ENCODE measurements at places on chromosomes 4 and X.

DNA sequence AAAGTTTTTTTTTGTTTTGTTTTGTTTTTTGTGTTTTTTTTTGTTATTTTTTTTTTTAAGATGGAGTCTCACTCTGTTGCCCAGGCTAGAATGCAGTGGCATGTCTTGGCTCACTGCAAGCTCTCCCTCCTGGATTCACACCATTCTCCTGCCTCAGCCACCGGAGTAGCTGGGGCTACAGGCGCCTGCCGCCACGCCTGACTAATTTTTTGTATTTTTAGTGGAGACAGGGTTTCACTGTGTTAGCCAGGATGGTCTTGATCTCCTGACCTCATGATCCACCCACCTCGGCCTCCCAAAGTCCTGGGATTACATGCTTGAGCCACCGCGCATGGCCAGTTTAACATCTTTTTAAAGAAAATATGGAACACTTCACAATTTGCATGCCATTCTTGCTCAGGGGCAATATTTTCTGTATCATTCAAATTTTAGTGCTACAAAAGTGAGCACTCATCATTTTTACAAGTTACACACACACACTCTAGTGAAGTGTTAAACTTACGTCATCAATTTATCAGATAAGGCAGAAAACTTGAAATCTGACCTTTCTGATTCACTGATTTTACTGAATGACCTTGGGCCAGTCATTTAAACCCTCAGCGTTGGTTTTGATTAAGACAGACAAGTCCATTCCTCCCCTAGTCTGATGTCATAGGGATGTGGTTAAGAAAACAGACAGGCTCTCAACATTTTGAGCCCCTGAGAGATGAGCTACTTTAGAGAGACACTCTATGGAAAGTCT lies 61.2 kb downstream of the TRIM2 start:
- peak; percentile 44 for DNase-seq

- no peak for DNase-seq
Measured at GRCh38 chr4:14294611-14295010, 667.1 kb upstream of the BOD1L1 start.

DNA sequence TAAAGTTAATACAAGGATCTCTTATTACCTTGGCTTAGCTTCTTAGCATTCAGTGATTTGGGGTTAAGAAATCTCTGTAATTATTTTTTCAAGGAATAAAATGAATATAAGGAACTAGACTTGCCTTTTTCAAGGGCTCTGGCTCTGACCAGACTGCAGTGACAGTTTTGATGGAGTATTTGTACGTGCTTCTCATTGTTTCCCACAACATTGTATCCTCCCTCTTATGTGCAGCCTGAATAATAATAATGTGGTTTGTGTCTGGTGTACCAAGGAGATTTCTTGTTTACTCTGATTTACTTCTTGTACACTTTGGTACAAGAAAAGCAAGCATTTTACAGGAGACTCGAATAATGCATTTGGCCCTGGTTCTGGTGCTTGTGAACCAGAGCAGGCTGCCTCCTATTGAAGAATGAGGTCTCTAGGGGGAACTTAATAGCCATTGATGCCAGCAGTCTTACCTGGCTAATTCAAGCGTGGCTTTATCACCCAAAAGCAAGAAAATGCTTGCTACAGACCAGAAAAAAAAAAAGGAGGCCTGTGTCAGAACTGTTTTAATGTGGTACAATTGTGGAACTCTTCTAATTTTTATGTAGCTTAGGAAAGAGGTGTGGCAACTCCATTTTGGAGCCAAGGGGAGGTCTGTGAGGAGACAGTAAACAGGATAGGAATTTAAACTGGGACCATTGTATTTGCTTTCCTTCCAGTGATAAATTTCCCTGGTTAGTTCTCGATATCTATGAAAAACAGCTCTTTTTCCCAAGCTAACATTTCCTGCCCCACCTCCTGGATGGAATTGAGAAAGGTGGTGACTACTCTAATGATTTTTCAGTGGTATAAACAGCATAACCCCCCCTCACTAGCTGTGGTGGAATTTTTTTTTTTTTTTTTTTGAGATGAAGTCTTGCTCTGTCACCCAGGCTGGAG lies 5.6 kb downstream of the OTC start:
- DNase-seq, result peak; percentile 4

DNA sequence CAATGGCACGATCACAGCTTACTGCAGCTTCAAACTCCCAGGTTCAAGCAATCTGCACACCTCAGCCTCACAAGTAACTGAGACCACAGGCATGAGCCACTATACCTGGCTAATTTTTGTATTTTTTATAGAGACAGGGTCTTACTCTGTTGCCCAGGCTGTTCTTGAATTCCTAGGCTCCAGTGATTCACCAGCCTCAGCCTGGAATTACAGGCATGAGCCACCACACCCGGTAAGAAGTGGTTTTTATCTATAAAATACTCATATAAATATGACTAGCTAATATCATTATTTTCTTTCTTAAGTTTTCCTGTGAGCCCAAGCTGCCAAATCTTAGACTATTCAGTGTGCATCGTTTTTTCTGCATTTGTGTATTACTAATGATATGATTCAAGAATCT lies 4.4 kb downstream of the SCFD2 start:
- no peak for DNase-seq

DNA sequence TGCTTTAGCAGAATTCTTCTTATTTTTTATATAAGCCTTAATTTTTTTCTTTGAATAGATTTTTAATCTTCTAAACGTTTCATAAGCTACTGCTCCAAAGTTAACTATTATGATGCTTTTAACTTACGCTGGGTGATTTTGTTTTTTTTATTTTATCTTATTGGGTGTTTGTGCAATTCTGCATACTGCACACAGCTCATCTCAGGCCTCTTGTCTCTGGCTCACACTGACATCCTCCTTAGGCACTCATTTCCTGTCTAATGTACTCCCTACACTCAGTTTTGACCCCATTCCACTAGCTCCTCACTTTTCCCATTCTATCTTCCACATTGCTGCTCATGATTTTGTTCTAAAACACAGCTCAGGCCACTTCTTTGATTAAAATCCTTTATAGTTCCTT lies 111.9 kb upstream of the MAP9 start:
- no peak for DNase-seq

DNA sequence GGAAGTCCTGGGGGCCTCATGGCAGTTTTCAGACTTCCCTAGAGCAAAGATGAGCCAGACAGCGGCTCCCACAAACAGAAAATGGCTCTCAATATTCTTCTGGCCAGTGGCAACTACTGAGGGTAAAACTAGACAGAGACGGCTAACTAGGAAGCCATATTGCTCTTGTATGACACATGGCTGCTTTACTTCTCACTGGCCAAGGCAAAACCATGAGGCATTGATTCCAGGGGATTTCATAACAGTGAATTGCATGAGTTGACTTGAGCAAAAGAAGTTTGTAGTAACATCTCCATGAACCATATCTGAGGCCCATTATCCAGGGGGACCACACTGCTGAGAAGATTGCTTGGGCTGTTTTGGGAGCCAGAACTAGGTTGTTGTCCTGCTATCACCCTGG lies 13.7 kb upstream of the TLR8 start:
- DNase-seq, result no peak

- no peak for DNase-seq
Measured at GRCh38 chr4:1218634-1219565, 30.0 kb downstream of the CTBP1 start.

GRCh38 chr4:15488658-15489470 lies 19.2 kb downstream of the CC2D2A start:
- DNase-seq, result no peak

GRCh38 chr4:98289375-98289774 lies 28.2 kb downstream of the RAP1GDS1 start:
- no peak for DNase-seq

DNA sequence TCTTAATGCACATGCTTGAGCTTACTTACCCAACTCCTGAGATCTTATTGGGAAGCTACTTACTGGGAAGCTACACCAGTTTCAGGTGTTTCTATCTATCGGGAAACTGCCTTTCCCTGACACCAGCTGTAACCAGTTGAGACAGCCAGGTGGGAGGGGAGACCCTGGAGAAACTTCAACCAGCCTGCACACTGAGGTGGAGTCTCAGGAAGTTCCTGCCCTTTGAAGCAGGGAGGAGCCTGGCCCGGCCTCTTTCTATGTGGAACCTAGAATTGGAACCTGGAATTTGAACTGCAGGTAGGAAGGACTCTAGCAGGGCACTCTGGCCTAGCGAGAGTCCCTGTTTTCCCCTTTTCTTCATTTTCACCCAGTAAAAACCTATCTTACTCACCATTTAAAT lies 425.8 kb upstream of the PABPC4L start:
- DNase-seq, result no peak

DNA sequence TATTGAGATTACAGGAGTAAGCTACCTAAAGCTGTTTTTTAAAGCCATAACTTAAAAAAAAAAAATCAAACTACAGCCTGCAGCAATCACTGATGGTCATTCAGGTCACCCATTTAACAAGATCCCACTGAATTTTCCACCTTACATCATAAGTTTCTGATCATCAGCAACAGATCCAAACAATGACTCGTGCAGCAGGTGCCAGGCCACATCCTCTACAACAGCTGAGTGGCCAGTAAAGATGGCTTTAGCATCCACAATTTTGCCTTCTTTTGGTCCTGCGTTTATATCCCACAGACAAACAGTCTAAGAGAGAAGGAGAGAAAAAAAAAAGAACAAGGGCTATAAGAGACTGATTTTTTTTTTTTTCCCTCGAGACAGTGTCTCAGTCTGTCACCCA lies 16.6 kb downstream of the RBBP7 start:
- no peak for DNase-seq

- DNase-seq, result no peak
Measured at GRCh38 chr4:56129431-56129861, 180.7 kb downstream of the CEP135 start.

DNA sequence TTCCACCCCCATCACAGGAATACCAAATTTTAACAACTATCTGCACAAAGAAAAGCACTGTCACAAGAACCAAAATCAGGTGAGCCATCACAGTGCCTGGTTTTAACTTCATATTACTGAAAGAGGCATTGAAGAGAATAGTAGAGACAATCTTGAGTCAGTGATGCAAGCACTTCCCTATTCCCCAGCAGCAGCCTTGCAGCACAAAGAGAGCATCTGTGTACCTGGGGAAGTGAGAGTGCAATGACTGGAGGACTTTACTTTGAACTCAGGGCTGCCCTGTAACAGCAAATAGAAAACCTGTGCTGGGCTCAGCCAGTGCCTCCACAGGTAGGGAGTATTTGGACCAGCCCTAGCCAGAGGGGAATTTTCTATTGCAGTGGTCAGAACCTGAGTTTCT lies 361.8 kb downstream of the TEX13C start:
- DNase-seq, result no peak

GRCh38 chr4:4981427-4981826 lies 37.8 kb downstream of the CYTL1 start:
- DNase-seq, result no peak

DNA sequence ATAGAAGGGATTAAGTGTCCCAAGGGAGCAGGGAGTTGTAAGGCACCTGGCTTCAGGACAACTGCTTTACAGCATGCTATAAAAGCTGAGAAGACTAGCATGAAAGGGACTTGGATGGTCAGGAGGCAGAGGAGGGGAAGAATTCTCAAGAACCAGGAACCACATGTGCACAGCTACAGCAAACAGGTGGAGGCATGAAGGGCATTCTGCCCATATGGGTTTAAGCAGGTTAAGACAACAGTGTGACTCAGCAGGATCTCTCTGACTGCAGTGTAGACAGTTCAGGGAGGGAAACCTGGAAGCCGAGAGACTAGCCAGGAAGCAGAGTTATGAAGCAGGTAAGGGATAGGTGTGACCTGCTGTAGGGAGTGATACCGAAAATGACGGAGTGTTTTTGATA lies 117.0 kb downstream of the DHRSX start:
- no peak for DNase-seq

- no peak for DNase-seq
Measured at GRCh38 chr4:101321481-101322042, 25.8 kb downstream of the PPP3CA start.

GRCh38 chrX:131779306-131779705 lies 235.4 kb downstream of the OR13H1 start:
- no peak for DNase-seq

DNA sequence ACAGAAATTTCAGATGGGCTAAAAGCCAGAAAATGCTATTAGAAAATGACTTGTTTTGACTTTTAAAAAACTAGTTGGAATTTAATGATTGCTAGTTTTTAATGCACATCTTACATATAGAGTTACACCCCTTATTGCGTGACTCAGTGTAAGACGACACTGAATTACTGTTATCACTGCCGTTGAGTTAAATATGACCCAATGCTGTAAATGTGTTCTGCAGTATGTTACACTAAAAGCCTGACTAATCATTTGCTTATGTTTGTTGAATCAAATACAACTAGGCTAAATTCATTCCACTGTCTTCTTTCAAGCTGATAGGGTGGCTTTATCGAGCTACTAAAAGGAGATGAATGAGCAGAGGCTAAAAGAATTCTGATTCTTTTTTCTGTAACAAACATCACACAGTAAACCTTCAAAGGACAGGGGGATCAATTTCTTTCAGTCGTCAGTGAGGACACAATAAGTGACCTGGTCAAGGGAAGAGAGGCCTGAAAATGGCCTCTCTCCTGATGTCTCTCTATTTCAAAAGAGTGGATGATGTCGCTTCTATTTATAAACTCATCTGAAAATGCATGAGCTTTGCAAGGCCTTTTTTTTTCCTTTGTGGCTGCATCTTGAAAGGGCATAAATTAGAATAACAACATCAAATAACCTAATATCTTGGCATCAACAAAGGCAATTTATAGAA lies 142.2 kb upstream of the KCNIP4 start:
- DNase-seq, result no peak

- no peak for DNase-seq
Measured at GRCh38 chr4:104408878-104409277, 85.8 kb downstream of the CXXC4 start.

DNA sequence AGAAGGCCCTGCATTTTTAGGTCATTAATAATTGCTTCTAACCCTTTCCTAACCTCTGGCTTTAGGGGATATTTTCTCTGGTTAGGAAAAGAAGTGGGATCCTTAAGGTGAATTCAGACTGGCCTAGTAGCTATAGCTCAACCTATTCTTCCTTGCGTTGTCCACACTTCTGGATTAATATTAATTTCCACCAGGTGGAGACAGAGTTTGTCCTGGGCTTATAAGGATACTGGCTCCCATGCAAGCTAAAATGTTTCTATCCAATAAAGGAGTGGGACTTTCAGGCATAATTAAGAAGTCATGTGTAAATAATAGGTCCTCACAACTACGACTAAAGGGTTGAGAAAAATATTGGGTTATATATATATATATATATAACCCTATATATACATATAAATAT lies 860.0 kb upstream of the POU3F4 start:
- no peak for DNase-seq

- DNase-seq, result no peak
Measured at GRCh38 chr4:8829584-8829983, 42.1 kb downstream of the HMX1 start.

DNA sequence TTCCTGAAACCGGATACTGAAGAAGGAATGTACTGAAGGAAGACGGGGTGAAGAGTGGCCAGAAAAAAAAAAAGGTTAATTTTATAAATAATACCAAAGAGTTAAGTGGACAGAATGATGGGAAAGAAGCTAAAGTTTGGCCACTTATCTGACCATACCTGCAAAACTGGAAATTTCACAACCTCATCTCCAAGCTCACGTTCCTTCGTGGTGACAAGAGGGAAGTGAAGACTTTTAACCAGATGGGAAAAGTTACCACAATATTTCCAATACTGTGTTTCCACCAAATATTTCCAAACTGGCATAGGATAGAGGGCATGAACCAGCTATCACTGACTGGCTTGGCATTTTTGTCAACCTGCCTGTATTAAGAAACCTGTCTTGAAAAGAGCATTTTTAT lies 56.4 kb downstream of the MAML3 start:
- DNase-seq, result no peak
